Choroid plexus epithelial cell (primary cell): ENCODE measurements at places on chromosomes 6 and 20.

DNA sequence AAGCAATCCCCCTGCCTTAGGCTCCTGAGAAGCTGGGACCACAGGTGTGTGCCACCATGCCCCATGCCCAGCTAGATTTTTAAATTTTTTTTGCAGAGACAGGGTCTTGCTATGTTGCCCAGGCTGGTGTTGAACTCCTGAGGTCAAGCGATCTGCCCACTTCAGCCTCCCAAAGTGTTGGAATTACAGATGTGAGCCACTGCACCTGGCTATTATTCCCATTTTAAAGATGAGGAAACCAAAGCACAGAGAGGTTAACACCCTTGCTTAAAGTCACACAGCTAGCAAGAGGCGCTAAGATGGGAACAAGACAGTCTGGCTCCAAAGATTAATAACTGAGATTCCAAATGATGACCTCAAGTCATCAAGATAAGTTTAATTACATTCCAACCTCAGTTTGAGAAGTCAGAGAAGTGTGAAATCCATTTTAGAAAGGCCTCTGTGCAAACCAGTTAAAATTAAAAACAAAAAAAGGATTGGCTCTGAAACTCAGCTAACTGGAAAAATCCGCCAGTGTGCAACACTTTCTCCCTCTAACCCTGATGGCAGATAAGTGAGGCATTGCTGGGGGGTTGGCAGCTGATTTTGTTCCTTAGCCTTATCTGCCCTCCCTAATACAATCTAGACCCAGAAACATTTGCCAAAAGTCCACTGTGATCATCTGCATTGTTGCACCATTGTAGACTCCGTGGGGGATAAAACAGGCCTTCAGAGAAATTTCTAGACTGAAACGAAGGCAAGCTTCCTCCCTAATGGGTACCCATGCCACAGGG lies 55.5 kb downstream of the CPNE5 start:
- DNase-seq: no peak

GRCh38 chr20:40436011-40436410 lies 253.0 kb downstream of the MAFB start:
- no peak for DNase-seq

GRCh38 chr6:39338397-39338796 lies 15.9 kb upstream of the KCNK16 start:
- DNase-seq: no peak

GRCh38 chr20:20130399-20130798 lies 78.1 kb downstream of the CFAP61 start:
- DNase-seq: peak; percentile 10

GRCh38 chr6:31579119-31579505 lies 3.1 kb downstream of the LTB start:
- DNase-seq: no peak

DNA sequence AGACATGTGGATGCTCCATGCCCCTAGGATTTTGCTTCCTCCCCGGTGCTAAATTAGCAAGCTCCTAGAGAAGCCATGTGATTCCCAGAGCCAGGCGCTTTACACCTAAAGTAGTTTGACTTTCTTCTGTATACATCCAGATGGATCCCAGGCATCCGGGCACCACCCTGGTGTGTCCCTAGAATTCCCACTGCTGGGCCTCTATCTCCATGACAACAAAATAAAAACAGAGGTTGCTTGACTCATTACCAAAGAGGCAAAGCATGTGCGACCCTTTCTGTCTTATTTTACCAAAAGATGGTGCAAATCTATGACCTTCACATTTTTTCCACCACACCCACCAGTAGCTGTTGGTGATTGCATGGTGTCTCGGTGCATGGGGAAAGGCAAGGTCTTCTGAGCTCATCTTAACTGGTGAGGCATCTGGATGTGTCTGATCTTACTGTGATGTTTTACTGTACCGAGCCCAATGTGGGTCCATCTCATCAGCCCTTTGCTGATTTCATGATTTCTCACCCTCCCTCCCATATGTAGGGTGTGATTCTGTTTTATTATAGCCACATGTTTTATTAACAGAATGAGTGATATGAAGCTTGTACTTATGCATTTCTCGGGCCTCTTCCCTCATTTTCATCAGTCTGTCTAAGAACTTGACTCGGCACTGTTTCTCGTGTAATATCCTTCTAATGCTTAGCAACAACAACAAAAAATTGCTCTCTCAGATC lies 27.4 kb upstream of the VAPB start:
- peak; percentile 65 for DNase-seq

DNA sequence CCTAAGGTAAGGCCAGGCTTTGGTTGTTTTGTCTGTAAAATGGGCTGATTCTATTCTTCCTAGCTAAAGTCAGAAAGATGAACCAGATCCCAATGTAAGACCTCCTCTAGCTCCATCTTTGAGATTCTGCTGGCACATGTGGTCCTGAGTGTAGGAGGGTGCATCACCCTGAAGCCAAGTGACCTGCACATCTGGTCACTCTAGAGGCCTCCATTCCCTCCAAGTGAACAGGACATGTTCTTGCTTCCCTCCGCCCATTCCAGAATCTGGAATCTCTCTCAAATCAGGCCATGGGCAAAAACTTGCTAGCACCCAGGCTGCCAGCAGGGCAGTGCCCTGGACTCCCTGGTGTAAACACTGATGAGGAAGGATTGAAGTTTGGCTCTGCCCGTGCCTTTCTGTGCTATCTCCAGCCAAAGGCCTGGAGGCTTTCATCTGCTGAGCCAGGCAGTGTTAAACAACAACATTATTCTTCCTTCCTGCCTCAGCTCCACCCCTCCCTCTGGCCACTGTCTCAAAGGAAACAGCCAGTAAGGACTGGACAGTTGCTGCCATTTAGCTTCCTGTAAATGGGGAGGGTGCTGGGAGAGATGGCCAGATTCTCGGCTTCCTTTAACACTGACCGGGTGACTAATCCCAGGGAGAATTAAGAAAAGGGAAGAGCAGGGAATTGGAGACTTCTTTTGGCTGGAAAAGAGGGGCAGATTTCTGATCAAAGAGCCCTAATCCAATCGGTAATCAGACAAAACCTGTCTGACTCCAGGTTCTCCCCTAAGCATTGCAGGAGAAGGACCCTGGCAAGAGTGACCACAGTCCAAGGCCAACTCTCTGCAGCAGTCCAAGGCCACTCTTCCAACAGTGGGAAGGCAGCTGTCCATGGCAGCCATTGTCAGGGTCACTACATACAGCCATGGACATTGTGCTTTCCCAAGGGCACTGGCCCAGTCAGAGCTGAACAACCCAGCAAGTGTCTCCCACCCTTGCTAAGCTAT lies 19.5 kb upstream of the ADGRF1 start:
- peak; percentile 38 for DNase-seq

- DNase-seq: peak; percentile 61
These were observed 16.8 kb upstream of the IP6K3 start for GRCh38 chr6:33763483-33763882.

- DNase-seq: no peak
These were observed 30.9 kb downstream of the SCML4 start for GRCh38 chr6:107793191-107793590.

DNA sequence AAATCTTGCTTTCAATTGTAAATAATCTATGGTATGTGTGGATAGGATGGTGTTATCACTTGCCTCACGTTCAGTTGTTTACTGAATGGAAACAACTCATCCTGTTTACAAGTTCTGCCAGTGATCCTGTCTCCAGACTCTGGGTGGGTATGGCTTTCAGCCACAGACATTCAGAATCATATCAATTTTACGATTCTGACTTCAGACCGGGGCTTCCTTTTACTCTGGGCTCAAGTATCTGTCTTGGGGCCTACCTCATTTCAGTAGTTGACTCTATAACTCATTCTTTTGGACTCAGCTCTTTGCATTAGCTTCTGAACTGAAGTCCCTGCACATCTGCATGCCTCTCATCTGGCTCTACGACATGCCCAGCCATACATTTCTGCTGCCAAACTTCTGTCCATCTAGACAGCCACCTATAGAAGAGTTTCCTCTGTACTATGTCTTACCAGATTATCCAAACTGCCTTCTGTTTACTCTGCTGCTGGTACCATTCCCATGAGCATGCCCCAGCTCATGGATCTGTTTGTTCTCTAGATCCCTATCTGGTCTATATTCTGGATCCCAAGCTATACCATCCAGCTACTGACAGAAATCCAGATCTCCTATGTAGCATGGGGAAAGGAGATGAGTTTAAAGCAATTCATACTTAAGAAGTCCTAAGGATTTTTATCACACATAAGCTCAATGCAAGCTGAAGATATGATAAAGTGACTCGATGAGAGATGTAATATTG lies 34.3 kb downstream of the FYN start:
- no peak for DNase-seq

DNA sequence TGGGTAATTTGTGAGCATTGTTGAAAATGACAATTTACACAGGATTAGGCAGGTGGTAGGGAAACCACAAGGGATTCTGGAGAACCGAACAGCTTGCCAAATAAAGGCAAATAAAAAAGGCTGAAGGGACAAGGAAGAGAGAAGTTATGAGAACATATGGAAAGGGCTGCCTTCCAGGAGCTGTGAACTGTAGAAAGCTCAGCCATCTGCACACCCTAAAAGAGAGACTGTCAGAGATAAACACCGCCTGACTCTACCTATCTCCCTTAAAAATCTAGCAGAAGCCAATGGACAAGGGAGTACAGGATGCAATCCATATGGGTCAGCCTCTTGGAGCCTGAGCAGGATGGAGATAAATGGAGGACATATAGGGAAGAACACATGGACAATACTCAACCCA lies 12.7 kb upstream of the SLC17A1 start:
- no peak for DNase-seq

- DNase-seq: no peak
These were observed 60.0 kb upstream of the PIM1 start for GRCh38 chr6:37109714-37110499.

DNA sequence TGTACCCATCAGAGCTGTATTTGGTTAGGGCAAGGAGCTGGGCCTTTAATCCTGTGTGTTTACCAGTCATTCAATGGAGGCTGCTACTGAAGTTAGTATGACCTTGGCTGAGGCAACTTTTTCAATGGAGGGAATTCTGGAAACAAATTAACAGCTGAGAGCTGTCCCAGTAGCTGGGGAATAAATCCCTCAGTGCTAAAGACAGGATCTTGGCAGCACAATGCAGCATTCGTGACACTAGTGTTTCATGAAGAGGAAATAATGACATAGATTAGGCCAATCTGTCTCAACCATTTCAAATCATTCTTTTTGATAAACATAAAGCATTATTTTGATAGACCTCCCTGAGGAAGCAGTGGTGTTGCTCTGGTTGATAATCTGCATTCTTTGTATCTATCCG lies 42.9 kb downstream of the GRM1 start:
- DNase-seq: no peak

GRCh38 chr6:157188213-157188612 lies 135.1 kb downstream of the TMEM242 start:
- peak; percentile 46 for DNase-seq

DNA sequence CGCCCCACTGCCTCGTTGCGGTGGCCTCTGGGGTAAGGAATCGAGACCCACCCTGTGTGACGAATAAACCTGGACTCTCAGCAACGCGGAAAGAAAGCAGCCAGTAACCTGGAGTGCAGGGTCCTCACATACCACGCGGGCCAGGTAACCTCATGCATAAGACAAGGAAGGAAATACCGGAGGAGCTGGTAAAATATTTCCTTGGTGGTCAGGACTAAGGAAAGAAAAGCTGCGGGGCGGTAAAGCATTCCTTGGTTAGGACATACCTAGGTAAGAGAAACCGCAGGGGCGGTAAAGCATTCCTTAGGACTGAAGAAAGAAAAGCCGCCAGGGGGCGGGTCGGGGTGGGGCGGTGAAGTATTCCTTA lies 80.7 kb downstream of the SYTL3 start:
- DNase-seq: no peak

DNA sequence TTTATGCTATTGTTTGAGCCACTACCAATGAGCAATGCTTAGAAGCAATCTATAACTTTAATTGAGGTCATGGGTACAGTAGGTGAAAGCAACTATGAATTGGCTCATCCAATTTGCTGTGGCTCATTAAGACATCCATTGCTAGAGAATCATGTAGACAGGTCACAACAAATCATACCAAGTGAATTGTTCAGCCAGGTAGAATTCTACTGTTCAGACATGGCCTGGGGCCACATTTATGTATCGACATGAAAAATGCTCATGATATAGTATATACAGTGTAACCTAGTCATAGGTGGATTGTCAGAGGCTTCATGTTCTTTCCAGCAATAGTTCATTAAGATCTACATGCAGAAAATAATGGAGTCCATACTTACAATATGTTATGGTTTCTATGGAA lies 633.7 kb upstream of the EYS start:
- DNase-seq: no peak

GRCh38 chr6:337805-338368 lies 45.6 kb downstream of the DUSP22 start:
- DNase-seq: peak; percentile 43

- DNase-seq: peak; percentile 82
These were observed 309 bp upstream of the AIG1 start for GRCh38 chr6:143060354-143060805.

DNA sequence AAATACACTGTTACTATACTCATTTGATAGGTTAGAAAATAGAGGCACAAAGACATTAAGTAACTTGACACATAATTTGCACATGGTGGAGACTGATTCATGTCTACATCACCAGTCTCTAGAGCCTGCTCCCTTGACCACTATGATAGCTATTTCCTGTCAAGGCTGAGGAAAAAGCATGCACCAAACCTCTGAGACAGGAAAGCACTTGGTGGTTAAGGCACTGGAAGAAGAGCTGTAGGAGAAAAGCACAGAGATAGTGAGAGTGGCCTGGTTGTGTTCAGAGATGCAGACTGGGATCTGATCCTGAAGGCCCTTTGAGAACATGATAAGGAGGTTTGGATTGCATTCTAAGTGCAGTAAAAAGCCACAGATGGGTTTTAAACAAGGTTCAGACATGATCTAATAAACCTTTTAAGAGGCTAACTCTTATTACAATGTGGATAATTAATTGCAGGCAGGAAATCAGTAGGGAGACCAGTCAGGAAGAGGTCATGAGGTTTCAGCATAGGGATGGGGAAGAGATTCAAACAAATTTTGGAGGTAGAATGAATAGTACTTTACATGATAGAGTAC lies 168.9 kb downstream of the PHF3 start:
- peak; percentile 92 for DNase-seq

DNA sequence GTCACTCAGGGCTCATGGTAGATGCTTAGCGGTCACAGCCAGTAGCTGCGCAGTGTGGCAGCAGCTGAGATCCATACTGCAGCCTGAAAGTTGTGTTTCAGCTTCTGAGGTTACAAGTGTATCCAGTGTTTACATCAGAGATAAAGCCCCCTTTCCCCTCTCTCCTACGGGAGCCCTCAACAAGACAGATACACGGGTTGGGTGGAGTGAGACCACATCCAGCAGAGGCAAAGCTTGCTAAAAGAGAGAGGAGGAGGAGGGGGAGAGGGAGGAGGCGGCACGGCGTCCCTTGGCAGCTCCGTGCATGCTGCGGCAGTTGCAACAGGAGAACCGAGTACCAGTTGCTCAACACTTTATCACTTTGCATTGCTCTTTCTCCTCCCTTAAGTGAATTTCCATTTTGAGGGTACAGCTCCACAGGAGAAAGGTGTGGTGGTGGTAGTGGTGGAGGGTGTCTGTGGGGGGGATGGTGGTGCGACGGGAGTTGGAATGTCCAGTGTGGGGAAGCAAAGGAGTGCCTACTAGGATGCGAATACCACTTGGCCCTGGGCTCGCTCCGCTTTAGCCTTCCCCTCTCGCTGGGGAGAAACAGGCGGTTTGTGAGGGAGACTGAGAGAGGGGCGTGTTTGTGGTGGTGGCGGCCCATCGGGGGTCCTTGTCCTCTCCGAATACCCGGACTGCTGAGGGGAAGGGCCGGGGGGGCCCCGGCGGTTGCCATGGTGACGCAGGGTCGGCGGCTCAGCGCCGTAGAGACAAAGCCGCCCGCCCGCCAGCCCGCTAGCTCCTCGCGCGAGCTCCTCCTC lies 405 bp upstream of the RNF182 start:
- DNase-seq: peak; percentile 39

GRCh38 chr6:123830120-123830519 lies 26.5 kb downstream of the NKAIN2 start:
- DNase-seq: no peak

GRCh38 chr6:75114806-75115205 lies 91.0 kb downstream of the COL12A1 start:
- DNase-seq: no peak
